ENCODE measurements at places on chromosomes 1 and 21.

GRCh38 chr1:20507248-20507563 lies 745 bp downstream of the MUL1 start:
- DNase-seq, result no peak

DNA sequence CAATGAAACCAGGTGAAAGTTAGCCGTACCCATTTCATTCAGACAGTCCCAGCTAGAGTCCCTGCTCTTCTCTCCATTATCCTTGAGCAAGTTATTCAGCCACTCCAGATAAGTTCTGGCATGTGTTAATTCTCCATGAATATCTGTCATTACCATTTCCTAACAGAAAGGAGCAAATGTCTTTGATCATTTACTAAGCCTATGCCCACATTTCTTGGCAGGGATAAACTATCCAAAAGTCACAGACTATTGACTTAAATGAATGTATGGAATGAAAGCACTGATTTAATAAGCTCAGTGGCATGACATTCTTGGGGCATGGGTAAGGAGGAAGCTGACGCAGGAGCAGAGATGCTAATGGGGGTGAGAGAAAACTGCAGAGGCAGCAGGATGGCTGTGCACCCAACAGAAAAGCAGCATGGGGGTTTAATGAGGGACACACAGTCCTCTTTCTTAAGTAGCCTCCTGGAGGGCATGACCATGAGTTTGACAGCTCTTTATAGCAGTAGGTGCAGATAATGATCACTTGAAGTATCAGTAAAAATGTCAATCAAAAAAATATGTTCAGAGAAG lies 17.6 kb upstream of the DHCR24 start:
- no peak for DNase-seq

- no peak for DNase-seq
These were observed 21.4 kb upstream of the PKN2 start for GRCh38 chr1:88662723-88663122.

- DNase-seq, result no peak
These were observed 17.5 kb downstream of the SLC26A9 start for GRCh38 chr1:205925736-205926135.

DNA sequence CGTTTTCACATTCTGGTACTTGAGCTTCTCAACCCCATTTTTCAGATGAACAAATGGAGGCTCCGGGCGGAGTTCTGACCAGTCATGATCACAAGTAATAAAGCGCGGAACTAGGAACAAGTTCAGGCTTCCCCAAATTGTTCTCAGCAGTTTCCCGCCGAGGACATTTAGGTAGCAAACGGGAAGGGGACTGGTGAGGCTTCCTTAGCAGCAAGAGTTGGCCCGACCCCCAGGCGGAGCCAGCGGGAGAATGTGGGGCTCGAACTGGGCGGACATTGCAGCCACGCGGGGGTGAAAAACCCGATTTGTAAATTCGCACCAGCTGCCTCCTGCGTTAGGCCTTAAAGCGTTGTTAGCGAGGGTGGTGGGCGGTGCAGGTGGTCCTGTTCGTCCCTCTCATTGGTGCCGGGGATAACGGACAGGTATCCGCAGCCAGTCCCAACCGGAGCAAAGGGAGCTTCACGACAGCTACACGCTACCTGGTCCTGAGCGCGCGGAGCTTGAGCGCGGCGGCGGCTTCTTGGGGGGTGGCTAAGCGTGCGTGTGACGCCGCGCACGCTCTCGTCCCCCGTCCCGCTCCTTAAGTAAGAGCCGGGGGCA lies 15.3 kb downstream of the SEMA6C start:
- peak; percentile 68 for DNase-seq

DNA sequence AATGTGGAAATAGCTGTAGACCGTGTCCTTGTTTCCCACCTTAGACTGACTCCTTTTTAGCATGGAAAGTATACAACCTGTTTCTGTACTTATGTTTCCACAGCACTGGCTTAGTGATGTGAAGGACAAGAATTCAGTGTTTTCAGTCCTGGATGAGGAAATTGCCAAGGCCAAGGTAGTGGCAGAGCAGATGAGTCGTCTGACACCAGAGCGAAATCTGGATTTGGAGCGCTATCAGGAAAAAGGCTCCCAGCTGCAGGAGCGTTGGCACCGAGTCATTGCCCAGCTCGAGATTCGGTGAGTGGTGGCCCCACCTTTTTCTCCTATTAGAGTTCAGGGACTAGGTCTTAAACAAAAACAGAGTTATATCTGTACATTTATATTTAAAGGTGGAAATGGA lies 112.6 kb downstream of the MACF1 start:
- no peak for DNase-seq

GRCh38 chr1:217681806-217682205 lies 50.7 kb downstream of the SPATA17 start:
- no peak for DNase-seq

- DNase-seq, result no peak
These were observed 151.9 kb downstream of the CASZ1 start for GRCh38 chr1:10644307-10645128.

DNA sequence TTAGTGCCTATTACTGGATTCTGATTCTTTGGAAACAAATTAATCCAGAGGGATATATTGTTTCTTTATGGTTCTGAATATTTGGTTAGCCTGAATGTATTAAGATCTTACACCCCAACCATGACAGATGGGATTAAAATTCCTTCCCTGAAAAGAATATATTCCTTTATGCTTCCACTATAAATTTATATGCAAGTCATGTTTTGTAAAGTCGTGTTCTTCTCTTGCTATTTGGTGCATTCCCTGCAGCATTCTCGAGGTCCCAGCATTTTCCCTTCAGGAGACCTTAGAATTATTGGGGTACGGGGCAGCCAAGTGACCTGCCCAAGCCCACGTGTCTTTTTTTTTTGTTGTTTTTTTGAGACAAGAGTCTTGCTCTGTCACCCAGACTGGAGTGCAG lies 62.4 kb downstream of the DISC1 start:
- DNase-seq, result no peak

- DNase-seq, result no peak
These were observed 362.2 kb upstream of the LYPLAL1 start for GRCh38 chr1:218811497-218811896.

- no peak for DNase-seq
These were observed 365.7 kb upstream of the USP24 start for GRCh38 chr1:55580845-55581332.

Measured in activated naive CD4-positive, alpha-beta T cell (primary cell).